ENCODE measurements at places on chromosomes 2 and 18.

DNA sequence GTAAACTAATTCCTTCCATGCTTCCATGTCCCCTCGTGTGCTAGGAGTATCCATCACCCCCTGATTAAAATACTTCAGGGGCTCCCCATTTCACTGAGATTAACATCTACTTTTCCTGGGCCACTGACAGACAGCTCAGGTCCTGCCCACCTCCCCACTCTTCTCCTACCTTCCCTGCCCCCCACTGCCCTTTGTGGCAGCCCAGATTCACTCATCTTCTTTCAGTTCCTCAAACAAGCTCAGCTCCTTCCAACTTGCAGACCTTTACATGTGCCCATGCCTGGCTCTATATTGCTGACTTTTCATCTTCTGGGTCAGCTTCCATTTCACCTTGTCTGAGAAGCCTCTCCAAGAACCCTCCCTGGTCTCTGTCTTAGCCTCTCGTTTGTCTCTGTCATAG is 12.0 kb downstream of the RUFY4 start:
- no peak for DNase-seq

DNA sequence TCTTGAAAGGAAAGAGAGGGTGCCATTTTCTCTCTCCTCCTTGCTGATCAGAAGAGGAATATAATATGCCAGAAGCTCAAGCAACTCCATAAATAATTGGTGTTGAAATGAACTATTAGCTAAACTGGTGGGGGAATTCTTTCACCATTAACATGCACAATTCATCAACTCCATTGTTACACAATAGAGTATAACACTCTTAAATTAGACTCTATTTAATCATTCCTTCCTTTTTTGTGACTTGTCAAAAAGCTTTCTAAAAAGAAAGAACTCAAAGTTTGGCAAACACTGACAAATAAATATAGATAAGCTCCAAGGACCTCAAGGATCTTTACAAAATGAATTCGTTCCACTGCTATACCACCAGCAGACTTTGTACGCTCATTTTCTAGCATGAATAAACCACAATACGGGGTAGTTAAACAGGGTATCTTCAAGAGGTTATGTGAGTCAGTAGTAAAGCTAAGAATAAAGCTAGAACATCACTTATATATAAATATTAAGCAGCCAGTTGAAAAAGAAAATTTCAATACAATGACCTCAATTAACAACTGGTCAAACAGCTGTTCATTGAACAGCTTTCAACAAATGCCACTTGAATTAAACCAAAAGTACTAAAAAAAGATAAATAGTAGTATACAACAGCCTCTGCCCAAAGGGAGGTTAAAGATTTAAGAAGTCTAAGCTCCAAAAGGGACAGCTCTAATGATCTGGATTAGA is 6.4 kb downstream of the TRAK2 start:
- DNase-seq, result no peak

DNA sequence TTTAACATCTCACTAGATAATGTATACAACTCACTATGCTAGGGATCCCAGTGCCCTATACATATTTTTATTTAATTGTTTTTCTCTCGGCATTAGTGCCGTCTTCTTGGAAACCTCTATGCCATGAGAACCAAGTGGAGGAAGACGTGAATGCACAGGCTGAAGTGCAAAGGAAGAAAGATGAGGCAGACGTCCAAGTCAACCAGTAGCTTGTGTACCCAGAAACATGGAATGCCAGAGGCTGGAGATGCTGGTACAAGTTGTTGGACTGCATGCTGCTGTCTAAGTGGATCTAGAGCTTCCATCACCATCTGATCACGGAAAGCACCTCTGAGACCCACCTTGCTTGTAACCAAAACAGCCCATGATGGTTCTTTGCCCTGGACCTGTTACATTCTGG is 12.5 kb upstream of the GEMIN6 start:
- DNase-seq, result no peak

GRCh38 chr18:48371854-48372602 is 37.2 kb downstream of the ZBTB7C start:
- no peak for DNase-seq

DNA sequence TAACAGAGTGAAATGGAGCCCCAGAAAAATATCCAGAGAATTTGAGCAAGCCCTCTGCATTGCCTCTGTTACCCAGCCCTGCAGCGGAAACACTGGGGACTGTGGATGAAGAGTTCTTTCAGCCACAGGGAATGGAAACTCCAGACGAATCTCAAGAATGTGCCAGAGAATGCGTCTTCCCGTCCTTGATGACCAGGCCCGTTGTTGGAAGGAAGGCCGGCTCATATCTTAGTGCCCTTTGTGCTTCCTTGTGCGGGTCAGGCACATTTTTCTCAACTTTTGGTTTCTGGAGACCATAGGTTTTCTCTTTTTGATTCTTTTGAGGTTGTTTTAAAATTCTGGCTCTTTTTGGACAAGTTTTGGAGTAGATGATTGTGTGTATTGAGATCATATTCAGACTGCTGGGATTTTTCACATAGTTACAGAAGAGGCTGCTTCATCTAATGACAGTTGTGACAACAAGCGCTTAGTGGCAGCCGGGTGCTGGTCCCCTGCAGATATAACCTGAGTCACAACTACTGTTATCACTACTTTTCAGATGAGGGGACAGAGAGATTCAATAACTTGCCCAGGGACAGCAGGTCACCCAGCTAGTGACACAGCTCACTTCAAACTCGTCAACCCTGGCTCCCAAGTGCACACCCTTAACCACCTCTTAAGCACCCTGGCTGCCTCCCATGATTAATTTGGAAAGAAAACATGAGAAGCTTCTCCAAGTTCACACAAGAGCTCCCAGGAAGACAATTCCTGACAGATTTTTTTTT is 15.7 kb downstream of the MAL start:
- no peak for DNase-seq
